ENCODE measurements at places on chromosomes 12 and 14.

GRCh38 chr14:60760644-60761364, 26.2 kb downstream of the MNAT1 start:
- DNase-seq: no peak

GRCh38 chr14:76566439-76566838, 190.5 kb downstream of the ESRRB start:
- no peak for DNase-seq

- DNase-seq: peak; percentile 91
Measured at GRCh38 chr14:70821584-70822529, 12.5 kb upstream of the MAP3K9 start.

- no peak for DNase-seq
Measured at GRCh38 chr14:101175731-101176534, 272.4 kb upstream of the RTL1 start.

DNA sequence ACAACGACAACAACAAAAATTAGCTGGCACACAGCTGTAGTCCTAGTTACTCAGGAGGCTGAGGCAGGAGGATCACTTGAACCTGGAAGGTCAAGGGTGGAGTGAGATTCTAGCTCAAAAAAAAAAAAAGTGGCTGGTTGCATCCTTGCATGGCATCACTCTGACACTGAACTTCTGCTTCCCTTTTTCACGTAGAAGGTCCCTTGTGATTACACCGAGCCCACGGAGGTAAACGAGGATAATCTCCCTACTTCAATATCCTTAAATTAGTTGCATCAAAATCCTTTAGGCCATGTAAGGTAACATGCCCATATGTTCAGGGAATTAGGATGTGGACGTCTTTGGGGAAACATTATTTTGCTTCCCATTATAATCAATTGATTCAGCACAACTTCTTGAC, 4.0 kb upstream of the PPP4R4 start:
- DNase-seq: no peak

GRCh38 chr14:88590173-88590572, 27.3 kb downstream of the ZC3H14 start:
- no peak for DNase-seq

- no peak for DNase-seq
Measured at GRCh38 chr12:122322501-122322900, 56.2 kb upstream of the VPS33A start.

- DNase-seq: no peak
Measured at GRCh38 chr14:105367116-105368031, 31.0 kb upstream of the TEX22 start.

Measured in suppressor macrophage treated with lipopolysaccharide for 4 hours (primary cell).